ENCODE measurements at places on chromosomes 7 and 10. TPM values are rescaled to one million over a fixed set of nuclear protein-coding genes. Genes with fewer than 3 reads are reported as not detected.

DNA sequence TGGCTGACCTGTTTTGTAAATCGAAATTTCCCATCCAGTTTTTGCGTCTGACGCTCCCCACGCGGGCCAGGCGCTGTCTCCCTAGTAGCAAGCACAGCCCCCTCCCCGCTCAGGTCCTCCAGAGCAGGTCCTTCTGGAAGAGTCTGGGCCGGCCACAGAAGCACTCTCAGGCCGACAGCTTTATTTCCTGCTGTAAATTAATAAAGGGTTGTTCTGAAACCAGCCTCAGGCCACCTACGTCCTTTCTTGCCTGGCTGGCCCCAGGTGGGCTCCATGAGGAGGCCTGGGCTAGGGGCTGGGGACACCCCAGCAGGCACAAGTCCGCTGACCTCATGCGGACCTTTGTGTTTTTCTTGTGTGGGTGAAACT, 35.2 kb downstream of the CAMK2B start:
- peak; percentile 59 for DNase-seq

DNA sequence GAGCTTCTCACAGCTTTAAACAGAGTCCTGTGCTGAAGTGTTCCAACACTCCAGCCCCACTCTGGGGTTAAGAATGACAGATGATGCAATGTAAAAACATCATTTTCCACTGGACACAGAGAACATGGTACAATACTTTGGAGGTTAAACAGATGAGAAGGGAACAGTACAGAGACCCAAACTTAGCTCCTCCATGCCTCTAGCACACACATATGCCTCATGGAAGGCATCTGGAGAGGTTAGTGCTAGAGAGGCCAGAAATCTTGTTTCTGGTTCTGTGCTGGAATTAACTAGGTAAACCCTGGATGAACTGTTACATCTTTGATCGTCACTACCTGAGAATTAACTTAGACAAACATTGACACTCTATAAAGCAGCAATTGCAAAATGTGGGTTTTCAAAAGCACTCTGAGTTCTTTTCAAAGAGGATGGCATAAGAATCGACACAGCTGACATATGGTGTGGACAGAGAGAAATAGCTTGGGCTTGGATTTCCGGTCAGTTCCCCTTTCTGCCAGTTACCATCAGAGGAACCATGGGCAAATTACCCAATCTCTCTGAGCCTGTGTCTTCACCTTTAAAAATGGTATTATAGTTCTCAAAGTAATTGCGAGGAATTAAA, 81.9 kb downstream of the KCNMA1 start:
- DNase-seq = peak; percentile 29

GRCh38 chr10:46106410-46107255, 60.6 kb upstream of the MSMB start:
- peak; percentile 70 for DNase-seq

ZCWPW1 gene
- 5.0 TPM for polyA plus RNA-seq

OPN1SW gene
- polyA plus RNA-seq = not detected

NPSR1 gene
- polyA plus RNA-seq = not detected

All from adrenal gland (tissue), 19 donors.